Parietal lobe (tissue), 2 donors: ENCODE measurements at places on chromosomes 7 and 10. TPM values are rescaled to one million over a fixed set of nuclear protein-coding genes. Genes with fewer than 3 reads are reported as not detected.

Gene SAP25
- total RNA-seq: not detected

Gene CYTH3
- total RNA-seq: 51.3 TPM

Gene IKZF1
- 0.94 TPM for total RNA-seq

Gene NRBF2
- 13.8 TPM for total RNA-seq

Gene MOGAT3
- not detected for total RNA-seq

Gene CLDN3
- not detected for total RNA-seq

Gene CDC14C
- not detected for total RNA-seq

Gene CCDC172
- not detected for total RNA-seq

Gene HNRNPA2B1
- total RNA-seq: 273 TPM

Gene PARD3
- total RNA-seq: 27.5 TPM

Gene LRWD1
- total RNA-seq: 45.4 TPM

Gene ANK3
- 552 TPM for total RNA-seq

Gene GPR158
- 7.8 TPM for total RNA-seq

Gene STAMBPL1
- 15.0 TPM for total RNA-seq

Gene IFIT5
- 32.9 TPM for total RNA-seq

Gene CUBN
- 7.2 TPM for total RNA-seq

Gene ZNF511
- total RNA-seq: 7.2 TPM

Gene FKBP6
- total RNA-seq: not detected

Gene ANKRD1
- total RNA-seq: not detected

Gene GIMAP5
- total RNA-seq: 2.2 TPM

Gene ARHGAP19
- 9.4 TPM for total RNA-seq

Gene PRSS37
- total RNA-seq: not detected

Gene CHST15
- total RNA-seq: 64.8 TPM

Gene ALOX5
- 2.8 TPM for total RNA-seq

Gene NRCAM
- 170 TPM for total RNA-seq
